ENCODE measurements at places on chromosomes 1 and 21.
A peak's percentile ranks its signal among the peaks of the same experiment; 100 is the strongest.

DNA sequence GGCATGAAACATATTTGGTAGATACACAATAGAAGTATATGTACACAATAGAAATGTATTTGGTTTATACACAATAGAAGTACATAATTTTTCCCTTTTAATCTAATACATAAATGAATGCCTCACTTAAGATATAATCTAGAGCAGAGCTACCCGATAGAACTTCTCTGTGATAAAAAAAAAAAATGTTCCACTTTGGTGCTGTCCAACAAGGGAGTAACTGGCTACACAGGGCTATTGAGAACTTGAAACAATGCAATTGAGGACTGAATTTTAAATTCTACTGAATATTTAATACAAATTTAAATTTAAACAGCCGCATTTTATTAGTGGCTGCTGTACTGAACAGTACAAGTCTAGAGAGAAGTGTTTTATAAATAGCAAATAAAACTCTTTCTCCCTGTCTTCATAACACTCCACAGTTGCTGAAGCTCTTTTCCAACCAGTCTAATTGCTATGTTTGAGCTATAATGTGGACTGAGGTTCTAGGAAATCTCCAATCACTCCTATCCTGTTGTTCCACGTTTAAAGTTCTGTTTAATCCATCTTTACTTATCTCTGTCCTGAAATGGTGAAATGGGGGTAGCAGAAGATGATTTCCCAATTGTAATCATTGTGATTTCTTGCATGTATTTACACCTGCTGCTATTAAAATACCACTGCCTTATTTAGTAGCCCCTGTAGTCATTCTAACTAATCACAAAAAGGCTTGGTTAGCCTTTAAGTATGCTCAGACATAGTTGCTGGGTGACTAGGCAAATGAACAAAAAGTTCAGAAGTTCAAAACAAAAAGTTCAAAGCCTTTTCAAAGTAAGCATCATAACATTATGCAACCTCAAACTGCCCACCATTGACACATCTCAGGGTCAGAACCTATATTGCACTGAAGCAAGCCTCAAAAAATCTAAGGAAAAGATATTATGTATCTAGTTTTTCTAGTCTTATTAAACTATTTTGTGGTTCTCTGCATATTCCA is 192.3 kb upstream of the C1orf87 start:
- DNase-seq: no peak

- no peak for DNase-seq
Observed at GRCh38 chr21:44378646-44379514, 25.5 kb downstream of the TRPM2 start.

- no peak for DNase-seq
Observed at GRCh38 chr1:26483980-26484379, 11.7 kb downstream of the HMGN2 start.

GRCh38 chr1:27049100-27049499 is 36.5 kb upstream of the TENT5B start:
- no peak for DNase-seq

GRCh38 chr1:156677616-156678596 is 699 bp upstream of the NES start:
- peak; percentile 24 for DNase-seq

GRCh38 chr1:81414488-81415015 is 386.2 kb upstream of the ADGRL2 start:
- DNase-seq: no peak

Measured in T1000 (cell line).